Femur (tissue), 1 donor: ENCODE measurements at places on chromosomes 13 and 19.

- no peak for DNase-seq
These were observed 7.9 kb upstream of the ZNF726 start for GRCh38 chr19:23906835-23907234.

- DNase-seq, result no peak
These were observed 18.4 kb downstream of the EPN1 start for GRCh38 chr19:55693336-55693974.

GRCh38 chr13:100392709-100393630 is 195.6 kb downstream of the GGACT start:
- DNase-seq, result peak; percentile 48

- DNase-seq, result no peak
These were observed 309 bp downstream of the LMTK3 start for GRCh38 chr19:48511321-48511731.

- no peak for DNase-seq
These were observed 262.7 kb upstream of the SLC10A2 start for GRCh38 chr13:103328899-103329298.

DNA sequence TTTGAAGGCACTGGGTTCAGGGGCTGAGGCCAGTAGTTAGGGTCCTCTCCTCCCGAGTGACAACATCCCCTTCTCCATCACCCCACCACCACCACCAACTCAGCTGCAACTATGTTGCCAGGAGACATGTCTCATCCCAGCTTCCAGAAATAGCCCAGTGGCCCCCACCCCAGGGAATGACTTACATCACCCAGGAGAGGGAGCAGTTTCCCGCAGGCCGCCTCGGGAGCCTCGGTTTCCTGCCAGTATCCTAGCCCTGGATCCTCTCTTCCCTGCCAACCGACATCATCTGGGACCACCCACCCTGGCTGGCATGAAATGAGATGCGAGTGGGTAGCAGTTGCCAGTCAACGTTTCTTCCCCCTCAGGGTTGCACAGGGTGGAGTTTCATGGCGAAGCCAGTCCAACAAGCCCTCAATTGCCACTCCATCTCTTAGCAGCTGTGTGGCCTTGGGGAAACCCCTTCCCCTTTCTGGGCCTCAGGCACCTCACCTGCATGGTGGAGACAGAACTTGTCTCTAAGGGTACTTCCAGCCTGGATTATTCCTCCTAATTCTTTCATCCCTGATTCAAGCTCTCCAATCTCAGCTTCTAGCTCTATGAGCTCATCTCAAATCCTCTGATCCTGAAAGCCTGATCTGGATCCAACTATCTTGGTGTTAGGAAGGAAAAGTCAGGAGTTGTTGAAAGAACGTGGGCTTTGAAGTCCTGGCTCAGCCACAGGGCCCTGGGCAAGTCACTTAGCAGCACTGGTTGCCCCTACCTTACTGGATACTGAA is 3.9 kb upstream of the GSK3A start:
- DNase-seq, result peak; percentile 82

DNA sequence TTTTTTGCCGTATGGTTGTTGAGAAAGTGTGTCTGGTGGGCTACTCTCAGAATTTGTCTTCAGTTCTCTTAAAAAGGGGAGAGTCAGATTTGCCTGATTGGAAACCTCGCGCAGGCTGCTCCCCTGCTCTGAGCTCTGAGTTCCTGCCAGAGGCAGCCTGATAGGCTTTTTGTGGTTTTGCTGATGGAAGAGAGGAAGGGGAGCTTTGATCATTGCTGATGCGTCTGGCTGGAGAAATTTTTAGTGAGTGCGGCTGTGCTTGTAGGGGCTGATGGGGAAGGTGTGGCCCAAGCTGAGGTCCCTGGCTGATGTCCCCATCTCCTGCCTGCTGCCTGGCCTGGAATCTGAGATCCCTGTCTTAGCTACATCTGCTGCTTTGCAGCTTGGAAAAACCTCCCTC is 2.8 kb downstream of the CHST8 start:
- no peak for DNase-seq

DNA sequence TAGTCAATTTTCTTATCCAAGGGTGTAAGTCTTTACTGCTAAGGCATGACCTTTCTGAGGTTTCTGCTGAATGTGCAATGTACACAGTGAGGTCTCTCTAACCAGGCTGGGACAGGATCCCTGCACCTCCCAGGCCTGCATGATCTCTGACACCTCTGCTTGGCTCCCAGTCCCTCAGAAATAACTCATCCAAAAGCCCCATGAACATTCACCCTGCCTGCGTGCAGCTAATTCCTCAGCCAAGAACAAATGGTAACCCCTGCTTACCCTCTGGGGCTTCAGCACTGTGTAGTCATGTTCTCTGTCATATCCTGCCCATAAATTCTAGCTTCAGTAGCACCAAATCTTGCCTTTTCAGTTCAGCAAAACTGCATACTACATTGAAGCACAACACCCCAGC is 1146.3 kb upstream of the MIR17HG start:
- no peak for DNase-seq

GRCh38 chr19:32662186-32662585 is 12.8 kb downstream of the ANKRD27 start:
- no peak for DNase-seq

GRCh38 chr13:35531526-35531925 is 55.0 kb upstream of the MAB21L1 start:
- no peak for DNase-seq

GRCh38 chr13:80307401-80307987 is 33.4 kb downstream of the SPRY2 start:
- no peak for DNase-seq

DNA sequence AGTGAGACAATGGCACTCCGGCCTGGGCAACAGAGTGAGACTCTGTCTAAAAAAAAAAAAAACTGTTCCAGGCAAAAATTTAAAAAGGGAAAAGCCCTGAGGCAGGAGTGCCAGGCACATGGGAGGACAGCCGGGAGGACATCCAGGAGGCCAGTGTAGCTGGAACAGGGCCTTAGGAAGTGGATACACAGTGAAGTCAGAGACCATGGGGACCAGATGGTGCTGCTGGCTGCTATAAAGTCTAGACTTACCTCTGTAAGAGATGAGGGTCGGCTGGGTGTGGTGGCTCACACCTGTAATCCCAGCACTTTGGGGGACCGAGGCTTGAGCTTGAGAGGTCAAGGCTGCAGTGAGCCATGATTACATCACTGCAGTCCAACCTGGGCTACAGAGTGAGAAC is 15.0 kb downstream of the HAS1 start:
- DNase-seq, result no peak

DNA sequence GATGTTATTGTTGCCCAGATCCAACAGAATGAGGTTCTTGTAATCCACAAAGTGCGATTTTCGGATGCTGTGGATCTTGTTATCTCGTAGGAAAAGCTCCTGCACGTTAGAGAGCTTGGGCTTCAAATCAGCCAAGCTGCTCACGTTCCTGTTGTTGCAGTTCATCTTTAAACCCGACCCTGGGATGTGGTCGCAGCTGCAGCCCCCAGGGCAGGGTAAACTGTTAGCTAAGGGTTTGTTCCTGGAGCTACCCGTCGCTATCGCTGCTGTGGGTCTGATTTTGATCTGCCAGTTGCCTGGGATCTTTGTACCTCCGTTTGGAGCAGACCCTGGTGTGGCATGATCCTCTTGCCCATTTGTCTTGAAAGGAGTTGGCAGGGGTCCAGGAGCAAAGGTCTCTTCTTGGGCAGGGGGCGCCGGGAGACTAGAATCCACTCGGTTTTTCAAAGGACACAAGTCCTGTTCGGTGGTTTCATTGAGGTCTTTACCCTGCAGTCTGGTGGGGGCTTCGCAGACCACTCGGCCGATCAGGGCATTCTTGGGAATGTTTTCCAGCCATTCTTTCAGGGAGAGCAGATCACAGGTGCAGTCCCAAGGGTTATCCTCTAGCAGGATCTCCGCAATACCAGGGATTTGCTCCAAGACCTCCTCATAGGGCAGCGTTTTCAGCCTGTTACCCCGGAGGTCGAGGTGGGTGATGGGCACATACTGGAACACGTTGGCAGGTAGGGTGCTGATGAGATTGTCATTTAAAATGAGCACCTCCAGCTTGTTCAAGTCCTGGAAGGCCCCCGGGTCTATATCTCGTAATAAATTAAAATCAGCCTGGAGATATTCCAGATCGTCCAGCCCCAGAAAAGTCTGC is 1.8 kb downstream of the SLITRK1 start:
- no peak for DNase-seq

DNA sequence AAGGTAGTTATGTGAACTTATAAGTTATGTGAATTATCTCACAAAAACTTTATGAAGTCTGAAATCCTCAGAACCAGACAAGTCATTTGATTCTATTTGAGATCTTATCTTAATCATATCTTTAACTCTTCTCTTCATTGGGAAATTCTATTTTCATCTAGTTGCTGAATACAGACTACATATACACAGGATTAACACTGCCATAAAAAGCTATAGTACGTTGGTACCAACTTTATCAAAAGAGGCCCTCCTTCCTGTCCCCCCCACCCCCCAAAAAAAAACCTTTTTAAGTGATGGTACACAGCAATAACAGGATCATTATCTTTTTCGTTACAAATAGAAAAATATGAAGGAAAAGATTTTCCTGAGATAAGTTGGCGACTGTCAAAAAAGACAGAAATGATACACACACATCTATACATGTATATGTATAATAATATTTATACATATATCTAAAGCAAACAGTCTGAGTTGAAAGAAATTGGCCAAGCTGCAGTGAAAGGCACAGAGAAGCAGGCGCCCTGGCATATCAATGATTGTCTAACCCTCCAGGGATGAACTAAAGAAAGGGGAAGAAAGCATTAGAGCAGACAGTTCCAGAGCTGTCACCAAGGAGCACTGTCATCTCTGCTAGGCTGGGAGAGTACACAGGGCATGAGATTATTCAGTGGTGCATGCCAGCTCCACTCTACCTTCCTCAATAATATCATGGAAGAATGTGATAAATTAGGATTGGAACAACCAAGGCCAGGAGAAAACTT is 116.7 kb downstream of the KLF12 start:
- no peak for DNase-seq

DNA sequence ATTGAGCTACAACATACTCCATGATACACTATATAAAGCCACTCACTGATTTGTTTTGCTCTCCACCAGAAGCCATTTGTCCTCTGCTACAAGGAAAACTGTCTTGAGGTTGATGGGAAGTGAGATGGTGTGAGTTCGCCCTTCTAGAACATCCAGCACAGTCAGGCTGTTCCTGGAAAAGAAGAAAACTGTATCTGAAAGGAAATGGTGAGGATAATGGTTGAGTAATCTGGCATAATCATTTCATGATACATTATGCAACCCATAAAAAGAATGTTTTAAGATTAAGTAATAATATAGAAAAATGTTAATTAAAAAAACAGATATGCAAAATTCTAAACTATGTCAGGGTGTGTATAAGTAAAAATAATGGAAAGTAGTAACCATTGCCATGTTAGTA is 233.9 kb downstream of the RGCC start:
- DNase-seq, result no peak

DNA sequence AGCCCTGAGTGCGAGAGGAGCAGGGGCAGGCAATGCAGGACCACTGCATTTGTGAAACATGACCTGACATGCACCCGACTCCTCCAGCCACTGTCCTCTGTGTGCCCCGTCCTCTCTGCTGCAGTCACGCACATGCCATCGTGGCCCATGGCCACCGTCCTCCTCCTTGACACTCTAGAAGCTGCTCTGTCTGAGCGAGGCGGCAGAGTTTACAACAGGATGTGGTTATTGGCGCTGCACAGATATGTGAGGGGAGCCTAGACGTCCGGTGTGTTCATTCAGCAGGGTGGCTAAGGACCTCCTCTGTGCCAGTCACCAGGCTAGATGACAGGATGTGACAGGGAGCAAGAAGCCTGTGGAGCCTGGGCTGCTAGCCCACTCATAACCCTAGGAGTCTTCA is 277.8 kb downstream of the FOXO1 start:
- peak; percentile 47 for DNase-seq

- peak; percentile 56 for DNase-seq
These were observed 11.8 kb upstream of the SHD start for GRCh38 chr19:4267101-4267900.

- no peak for DNase-seq
These were observed 4.0 kb downstream of the COL4A1 start for GRCh38 chr13:110302997-110303396.
